ENCODE measurements at places on chromosomes 3 and 15.

DNA sequence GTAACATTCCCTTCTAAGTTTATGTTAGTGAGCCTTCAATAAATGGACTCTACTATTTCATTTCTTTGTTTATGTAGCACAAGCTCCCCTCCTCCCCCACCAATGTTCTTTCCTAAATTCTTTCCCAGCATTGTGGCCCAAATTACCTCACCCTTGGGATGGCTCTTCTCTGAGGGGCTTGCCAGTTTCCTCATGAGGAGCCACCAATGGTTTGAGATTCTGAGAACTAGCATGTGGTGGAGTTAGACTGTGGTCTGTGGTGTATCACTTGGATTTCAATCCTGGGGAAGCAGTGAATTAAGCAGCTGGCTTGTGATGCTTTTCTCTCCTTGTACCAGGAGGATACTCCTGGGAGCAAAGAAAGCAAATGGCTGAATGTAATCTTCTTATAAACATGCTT is 50.0 kb upstream of the NPHP3 start:
- no peak for DNase-seq

GRCh38 chr3:9349321-9350117 is 13.3 kb upstream of the THUMPD3 start:
- DNase-seq: no peak

GRCh38 chr3:103181160-103181559 is 746.3 kb downstream of the ZPLD1 start:
- DNase-seq: no peak

GRCh38 chr3:186165331-186165730 is 56.4 kb upstream of the ETV5 start:
- no peak for DNase-seq

DNA sequence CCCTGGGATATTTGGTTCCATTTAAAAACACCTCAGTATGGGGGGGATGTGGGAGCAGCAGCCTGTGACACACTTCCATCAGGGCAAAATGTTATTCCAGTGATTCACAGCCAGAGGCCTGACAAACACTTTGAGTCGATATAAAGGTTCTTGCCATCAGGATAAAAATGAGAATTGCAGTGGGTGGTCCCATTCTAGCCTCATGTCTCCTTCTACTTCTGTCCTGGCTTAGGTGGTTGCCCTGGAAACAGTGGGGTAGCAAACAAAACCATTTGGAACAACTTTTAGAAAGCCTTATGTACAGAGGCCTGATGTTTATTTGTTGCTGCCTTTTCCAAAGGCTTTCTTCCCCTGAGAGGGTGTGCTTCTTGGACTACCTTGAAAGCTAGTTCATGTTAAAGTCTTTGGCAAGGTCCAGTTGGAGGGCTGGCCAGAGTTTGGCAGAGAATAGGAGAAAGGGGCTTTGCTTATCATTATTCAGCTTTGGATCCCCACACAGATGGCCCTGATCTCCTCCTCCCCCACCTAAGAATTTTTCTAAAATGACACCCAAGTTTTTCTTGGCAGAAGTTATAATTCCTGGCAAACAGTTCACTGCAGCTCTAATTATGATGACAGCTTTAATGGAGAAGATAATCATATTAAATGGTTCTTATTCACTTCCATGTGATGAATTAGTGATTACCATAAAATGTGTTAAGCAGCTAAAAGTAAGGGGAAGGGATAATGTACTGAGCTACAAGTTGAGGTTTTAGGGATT is 84.2 kb upstream of the ZNF280D start:
- no peak for DNase-seq

DNA sequence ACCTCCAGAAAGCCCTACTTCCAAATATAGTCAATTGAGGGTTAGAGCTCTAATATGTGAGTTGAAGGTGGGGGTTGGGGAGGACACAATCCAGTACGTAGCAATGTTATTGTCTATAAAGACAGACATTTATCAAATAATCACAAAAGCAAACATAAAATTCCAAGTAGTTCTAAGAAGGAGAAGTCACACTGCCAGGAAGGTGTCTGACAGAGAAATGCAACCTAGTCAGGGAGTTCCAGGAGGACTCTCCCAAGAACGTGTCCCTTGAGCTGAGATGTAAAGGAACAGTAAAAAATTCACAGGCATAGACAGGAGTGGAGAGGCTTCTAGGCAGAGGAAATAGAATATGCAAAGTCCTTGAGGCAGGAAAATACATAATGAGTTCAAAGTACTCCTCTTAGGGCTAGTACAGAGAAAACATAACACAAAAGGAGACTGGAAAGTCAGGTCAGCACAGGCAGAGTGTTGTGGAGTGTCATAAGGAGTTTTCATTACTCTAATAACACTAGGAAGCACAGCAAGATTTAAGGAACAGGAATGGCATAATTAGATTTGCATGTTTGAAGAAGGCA is 277.6 kb upstream of the STT3B start:
- DNase-seq: no peak

Measured in GOT3 (cell line).